ENCODE measurements at places on chromosomes 1 and 21. TPM values are rescaled to one million over a fixed set of nuclear protein-coding genes. Genes with fewer than 3 reads are reported as not detected.

DNA sequence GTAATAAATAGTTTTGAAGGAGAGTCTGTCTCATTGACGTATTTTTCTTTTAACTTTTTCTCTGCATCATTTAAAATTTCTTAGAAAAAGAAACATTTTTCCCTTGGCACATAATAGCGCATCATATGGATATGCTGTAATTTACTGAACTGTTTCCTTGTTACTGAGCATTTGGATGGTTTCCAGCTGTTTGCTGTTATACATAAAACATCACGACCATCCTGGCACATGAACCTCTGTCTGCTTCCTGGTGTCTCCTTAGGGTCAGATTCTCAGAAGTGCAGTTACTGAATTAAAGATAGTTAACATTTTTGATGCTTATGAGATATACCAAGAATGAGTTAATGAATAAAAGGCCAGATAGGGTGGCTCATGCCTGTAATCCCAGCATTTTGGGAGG lies 67.2 kb downstream of the BACE2 start:
- DNase-seq = no peak

- no peak for DNase-seq
Observed at GRCh38 chr21:15943009-15943666, 213.4 kb downstream of the USP25 start.

The IBA57 gene
- 11.1 TPM for total RNA-seq

The SCAMP3 gene
- 39.7 TPM for total RNA-seq

GRCh38 chr1:902802-903201 lies 20.9 kb upstream of the SAMD11 start:
- peak; percentile 74 for DNase-seq

DNA sequence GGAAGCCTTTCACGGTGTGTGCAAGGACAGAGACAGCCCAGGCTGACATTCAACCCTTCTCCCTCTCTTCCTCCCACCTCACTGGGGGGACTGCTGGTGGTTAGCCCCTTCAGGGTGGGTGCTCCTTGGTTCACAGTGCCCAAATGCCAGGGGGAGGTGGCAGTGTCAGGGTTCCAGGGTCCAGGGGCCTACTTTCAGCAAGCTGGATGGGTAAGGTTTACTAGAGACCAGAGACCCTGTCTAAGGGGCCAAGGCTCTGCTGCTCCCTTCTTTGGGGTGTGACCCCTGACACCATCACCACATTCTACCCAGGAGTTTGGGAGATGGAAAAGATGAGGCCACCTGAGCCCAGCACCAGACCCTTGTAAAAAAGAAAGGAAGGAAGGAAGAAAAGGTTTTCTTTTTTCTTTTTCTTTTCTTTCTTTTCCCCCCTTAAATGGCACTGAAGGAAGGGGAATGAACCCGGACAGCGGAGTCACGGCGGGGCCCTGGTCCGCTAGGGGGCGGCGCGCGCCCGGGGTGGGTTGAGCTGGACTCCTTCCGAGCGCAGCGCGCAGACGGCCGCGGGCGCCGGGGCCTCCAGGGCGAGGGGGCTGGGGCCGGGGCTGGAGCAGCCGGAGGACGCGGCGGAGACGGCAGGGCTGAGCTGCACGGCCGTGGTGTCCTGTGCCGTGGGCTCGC lies 18.8 kb downstream of the KNCN start:
- peak; percentile 78 for DNase-seq

The MLLT11 gene
- total RNA-seq = 2.4 TPM

GRCh38 chr1:119721896-119722295 lies 10.2 kb downstream of the PHGDH start:
- DNase-seq = no peak

GRCh38 chr1:23537296-23537973 lies 6.4 kb upstream of the E2F2 start:
- no peak for DNase-seq

The WNT3A gene
- not detected for total RNA-seq

DNA sequence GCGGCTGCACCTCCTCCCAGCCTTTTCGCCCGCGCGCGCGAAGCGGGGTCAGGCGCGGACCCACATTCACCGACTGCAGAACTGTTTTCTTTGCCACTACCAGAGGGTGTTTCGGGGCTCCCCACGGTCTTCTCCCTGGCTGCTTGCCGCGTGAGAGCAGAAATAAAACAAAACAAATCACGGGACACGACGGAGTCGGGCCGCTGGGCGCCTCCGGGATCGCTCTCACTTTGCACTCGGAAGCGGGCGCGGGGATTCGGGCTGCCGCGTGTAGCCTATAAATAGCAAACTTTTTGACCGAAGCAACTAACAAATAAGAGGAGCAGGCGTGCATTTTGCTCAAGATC lies 412.3 kb upstream of the ESRRG start:
- no peak for DNase-seq

DNA sequence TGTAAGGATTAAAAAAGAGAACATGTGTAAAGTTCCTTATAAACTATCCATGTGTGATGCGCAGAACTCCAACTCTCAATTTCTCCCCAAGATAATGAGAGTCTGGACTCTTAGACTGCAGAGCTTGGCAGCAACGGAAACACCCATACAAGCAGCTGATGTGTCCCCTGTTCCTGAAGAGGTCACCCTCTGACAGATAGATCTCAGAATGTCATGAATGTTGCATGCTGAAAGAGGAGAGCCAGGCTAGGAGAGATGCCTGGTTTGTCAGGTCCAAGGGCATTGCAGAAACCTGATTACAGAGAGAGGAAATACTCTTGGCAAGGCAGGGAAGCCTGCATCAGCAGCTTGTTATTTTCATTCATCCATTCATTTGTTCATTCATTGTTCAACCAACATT lies 24.2 kb downstream of the MTARC1 start:
- DNase-seq = no peak

- no peak for DNase-seq
Observed at GRCh38 chr1:200351826-200352549, 57.8 kb downstream of the ZNF281 start.

DNA sequence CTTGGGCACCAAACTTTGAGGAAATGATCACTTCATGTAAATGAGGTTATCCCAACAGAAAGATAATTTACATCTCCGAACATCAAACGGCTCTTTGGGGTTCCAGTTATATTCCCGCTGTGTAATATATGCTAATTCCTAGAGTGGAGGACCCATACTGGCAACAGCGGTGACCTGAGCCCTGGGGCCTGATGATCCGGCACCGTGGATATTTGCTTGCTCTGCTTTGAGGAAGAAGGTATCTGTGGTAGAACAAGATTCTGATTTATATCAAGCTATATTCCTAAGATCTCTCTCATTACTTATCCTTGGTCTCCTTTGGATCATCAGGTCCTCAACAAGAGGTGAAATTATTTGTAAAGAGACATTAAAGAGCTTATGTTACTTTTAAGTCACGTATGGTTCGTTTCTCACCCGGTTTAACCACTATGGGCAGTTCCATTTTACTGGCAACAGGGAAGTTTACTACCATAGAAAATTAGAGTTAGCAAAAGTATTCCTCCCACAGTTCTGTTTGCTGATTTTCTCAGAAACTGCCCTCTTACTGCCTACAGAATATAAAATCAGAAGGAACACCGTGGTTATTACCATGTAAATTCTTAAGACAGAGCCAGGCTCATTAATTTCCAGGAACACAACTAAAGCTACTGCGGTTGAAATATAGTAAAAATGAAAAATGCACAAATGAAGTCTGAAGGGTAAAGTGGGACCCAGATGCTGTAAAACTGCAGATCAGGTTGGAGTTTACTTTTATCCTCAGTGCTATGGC lies 56.7 kb downstream of the MRPL39 start:
- no peak for DNase-seq

- no peak for DNase-seq
Observed at GRCh38 chr1:168134642-168135041, 2.1 kb downstream of the GPR161 start.

GRCh38 chr1:41291195-41291594 lies 49.1 kb upstream of the SCMH1 start:
- no peak for DNase-seq

GRCh38 chr21:40372506-40372905 lies 474.5 kb downstream of the DSCAM start:
- no peak for DNase-seq

GRCh38 chr1:87644579-87645190 lies 316.0 kb downstream of the LMO4 start:
- no peak for DNase-seq

GRCh38 chr1:46136711-46137110 lies 4.3 kb upstream of the PIK3R3 start:
- DNase-seq = no peak

The CPT2 gene
- 10.5 TPM for total RNA-seq

- DNase-seq = no peak
Observed at GRCh38 chr1:52059321-52059720, 3.2 kb downstream of the BTF3L4 start.

- no peak for DNase-seq
Observed at GRCh38 chr1:2641381-2642130, 8.7 kb upstream of the MMEL1 start.
